Ovary (tissue), 10 donors: ENCODE measurements at places on chromosomes 2 and 18. TPM values are rescaled to one million over a fixed set of nuclear protein-coding genes. Genes with fewer than 3 reads are reported as not detected.

Gene STPG4
- not detected for total RNA-seq

- peak; percentile 74 for DNase-seq
Observed at GRCh38 chr2:173048897-173049661, 26.6 kb upstream of the MAP3K20 start.

- no peak for DNase-seq
Observed at GRCh38 chr2:177579486-177580036, 187.0 kb downstream of the AGPS start.

DNA sequence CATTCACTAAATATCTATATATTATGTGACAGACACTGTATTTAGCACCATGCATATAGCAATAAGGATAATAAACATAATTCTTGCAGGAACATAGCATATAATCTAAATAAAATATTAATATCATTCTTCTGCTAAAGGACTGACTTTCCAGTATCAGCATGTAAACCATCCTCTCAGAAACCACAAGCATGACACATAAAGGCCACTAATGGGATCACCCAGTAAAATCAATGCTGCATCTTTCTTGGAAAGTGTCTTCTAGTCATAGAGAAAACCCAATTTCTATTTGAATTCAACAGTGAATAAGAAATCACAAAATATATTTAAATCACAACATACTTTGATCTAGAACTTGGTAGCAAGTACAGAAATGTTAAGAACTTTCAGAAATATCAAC, 5.8 kb upstream of the LRP1B start:
- no peak for DNase-seq

- no peak for DNase-seq
Observed at GRCh38 chr2:11325961-11326676, 18.3 kb downstream of the ROCK2 start.

GRCh38 chr2:197081294-197081693, 154.8 kb upstream of the PGAP1 start:
- no peak for DNase-seq

DNA sequence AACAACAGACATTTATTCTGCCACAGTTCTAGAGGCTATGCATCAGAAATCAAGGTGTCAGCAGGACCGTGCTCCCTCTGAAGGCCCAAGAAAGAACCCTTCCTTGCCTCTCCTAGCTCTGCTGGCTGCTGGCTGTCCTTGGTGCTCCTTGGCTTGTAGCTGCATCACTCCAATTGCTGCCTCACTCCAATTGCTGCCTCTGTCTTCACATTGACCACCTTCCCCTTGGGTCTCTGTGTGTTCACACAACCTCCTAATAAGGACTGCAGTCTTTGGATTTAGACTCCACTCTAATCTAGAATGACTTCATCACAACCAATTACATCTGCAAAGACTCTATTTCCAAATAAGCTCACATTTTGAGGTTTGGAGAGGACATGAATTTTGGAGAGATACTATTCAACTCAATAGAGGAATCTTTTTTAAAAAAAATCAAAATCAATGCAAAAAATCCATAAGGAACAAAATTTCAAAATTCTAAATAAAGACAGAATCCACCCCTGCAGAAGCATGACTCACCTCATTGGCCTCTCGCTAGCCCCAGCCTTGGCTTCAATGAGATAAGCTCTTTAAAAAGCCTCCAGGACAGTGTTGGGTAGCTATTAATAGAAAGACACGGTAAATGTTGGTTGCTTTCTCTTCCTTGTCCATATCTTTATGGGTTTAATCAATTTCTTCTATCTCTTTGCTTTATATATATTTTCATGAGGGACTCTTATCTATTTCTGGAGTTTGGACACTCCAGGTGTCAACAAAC, 267.6 kb upstream of the MGAT5 start:
- no peak for DNase-seq

- no peak for DNase-seq
Observed at GRCh38 chr18:56739731-56740130, 88.6 kb downstream of the WDR7 start.

Gene MYL1
- not detected for total RNA-seq

DNA sequence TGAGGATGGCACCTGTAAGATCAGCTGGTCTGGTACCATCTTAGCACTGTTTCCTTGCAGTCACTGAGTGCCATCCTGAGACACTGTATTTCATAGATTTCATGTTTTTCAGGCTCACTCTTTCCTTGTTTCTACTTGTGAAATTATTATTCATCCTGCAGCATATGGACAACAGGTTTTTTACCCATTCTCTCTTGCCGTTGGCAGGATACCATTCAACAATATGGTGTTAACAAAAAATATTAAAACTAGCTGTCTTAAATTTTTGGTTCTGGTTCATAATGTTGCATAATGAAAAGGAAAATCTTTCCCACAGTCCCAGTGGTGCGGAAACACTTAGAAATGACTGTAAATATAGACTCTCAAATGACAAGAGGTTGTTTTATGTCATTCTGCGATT, 23.1 kb upstream of the ATG16L1 start:
- DNase-seq = no peak

Gene SRD5A2
- total RNA-seq = 7.0 TPM

DNA sequence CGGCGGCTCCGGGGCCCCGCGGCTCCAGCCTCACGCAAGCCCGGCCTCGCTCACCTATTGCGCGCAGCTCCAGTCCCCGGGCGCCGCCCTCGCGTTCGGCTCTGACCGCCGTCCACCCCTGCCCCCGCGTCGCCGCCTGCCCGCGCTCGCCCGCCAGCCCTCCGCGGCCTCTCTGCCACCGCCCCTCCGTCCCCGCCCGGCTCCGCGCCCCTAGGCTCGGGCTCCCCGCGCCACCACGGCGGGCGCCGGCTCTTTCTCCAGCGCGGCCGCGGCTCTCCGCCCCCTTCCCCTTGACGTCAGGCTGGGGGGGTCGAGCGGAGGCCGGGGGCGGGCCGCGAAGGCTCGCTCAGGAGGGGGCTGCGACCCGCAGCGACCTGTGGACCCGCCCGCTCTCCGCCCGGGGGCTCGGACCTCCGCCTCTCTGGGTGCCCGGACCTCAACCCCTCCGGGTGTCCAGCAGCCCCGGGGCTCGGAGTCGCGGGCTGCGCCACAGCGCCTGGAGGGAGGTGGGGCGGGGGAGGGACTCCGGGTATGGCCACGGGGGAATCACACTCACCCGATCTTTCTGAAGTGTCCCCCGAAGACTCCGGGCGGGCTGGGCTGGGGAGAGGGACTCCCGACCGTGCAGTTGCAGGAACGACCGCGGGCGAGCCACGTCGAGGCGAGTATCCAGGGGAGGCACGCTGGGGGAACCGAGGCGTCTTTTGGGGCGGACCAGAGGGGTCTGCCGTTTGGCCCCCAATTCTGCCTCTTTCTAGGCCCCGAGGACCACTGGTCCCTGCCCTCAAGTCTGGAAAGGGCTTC, at the start of gene SEMA4C:
Gene SEMA4C (minus strand): TSS at position 259 of the 804 bp plus-strand sequence. CDS start 2,194 bp downstream, outside the sequence.
- DNase-seq = peak; percentile 83

DNA sequence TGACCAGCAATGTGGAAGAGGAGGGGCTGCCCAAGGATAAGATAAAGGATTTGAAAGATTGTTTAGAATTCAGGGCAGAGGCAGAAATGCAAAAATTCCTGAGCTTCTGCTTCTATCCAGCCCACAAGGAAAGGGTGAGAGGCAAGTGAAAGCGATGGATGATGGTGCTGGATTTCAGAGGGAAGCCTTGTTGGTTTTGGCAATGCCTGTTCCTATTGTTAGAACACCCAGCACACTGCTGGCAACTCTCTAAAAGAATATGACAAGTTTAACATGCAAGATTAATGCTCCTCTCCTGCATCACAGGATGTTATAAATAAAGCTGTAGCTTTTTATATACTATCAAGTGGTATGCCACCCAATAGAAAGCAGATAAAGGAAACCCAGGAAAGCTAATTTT, 92.6 kb downstream of the ZNF385B start:
- no peak for DNase-seq

DNA sequence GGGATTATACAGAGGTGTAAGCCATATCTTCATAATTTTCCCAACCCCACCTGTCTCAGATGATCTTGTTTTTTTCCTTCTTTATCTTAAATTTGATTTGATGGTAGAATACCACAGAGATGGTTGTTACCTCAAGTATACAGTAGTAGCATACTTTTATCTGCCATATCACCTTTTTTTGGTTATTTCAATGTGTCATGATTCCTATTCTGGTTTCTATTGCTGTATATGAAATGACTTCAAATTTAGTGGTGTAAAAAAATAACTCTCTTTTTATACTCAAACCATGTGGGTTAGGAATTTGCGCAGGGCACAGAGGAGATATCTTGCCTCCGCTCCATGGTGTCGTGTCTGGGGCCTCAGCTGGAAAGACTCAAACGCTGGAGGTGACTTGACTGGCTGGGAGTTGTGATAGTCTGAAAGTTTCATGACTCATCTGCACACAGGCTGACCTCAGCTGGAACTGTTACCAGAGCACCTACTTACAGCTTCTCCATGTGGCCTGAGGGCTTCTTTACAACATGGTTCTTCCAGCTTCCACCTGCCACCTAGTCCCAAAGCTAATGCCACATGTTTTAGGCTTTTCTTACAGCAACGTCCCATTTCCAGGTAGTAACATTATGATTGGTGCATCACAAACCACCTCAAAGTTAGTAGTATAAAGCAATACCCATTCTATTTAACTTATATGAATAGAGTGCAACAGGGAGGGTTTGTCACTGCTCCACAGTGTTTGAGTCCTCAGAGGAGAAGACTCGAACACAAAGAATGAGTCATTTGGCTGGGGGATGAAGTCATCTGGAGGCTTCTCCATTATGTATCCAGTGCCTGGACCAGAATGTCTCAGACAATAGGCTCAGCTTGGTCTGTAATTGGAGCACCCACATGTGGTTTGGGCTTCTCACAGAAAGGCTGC, 82.3 kb upstream of the XPO1 start:
- no peak for DNase-seq

Gene SERPINB12
- total RNA-seq = not detected
